ENCODE measurements at places on chromosomes 7 and 10.
A peak's percentile ranks its signal among the peaks of the same experiment; 100 is the strongest.

- DNase-seq, result no peak
Measured at GRCh38 chr10:125232841-125233240, 72.5 kb upstream of the CTBP2 start.

DNA sequence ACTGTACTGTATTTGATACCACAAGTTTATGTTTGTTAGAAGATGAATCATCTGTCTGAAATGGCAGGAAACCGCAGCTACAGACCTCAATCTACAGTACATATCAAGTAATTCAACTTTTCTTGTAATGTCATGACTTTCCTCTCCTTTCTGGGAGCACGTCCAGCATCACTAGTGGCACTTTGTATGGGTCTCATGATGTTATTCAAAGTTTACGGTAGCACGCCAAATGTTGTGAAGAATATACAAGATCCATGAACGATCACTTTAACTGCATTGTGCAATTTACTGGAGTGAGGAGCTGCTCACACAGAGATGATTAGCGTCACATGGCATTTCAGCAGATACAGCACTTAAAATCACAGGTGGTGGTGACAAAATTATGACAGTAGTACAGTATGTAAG lies 257.8 kb upstream of the GNAI1 start:
- peak; percentile 31 for DNase-seq

DNA sequence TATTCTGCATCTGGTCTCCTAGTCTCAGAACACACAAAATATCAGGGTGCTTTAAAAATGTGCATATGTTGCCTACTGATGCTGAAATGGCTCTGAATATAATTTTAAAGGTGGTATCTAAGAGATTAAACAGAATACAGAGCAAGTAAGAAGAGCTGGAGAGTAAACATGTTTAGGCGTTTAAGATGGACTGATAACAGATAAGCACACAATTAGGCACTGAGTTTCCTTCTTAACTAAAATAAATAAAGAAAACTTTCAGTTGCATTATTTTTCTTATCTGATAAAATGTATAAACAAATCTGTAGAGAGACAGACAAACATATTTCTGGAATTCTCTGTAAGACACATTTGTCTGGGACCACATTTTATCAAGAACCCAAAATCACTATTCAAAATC lies 35.6 kb upstream of the DGKB start:
- no peak for DNase-seq

GRCh38 chr10:84675060-84675459 lies 346.7 kb downstream of the CCSER2 start:
- no peak for DNase-seq

DNA sequence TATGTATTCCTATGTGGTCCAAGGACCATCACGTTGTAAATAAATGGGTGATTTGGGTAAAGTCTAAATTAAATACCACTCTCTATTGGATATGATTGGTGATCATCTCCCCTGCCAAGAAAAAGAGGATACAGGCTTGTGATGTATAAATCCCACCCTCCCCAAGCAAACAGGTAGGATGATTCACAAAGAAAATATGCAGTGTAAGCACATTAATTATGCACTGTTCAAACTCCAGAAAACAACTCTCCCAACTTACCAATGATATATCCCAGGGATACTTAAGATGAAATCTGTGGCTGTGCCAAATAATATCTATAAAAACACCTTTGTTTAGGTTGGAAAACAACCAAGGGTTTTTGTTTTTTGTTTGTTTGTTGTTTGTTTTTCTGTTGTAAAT lies 795.9 kb downstream of the XPNPEP1 start:
- no peak for DNase-seq
